ENCODE measurements at places on chromosomes 3 and 15.

GRCh38 chr15:69881766-69882165, 216.0 kb downstream of the TLE3 start:
- no peak for DNase-seq

DNA sequence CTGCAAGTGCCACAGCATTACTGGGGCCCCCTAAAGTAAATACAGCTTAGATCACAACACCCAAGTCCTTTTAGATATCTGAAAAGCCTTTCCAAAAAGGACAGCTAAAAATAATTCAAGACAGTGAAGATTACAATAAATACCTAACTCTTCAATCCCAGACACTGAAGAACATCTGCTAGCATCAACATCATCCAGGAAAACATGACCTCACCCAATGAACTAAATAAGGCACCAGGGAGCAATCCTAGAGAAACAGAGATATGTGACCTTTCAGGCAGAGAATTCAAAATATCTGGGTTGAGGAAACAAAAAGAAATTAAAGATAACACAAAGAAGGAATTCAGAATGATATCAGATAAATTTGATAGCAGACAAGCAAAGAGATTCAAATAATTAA, 71.7 kb upstream of the TTC14 start:
- no peak for DNase-seq

DNA sequence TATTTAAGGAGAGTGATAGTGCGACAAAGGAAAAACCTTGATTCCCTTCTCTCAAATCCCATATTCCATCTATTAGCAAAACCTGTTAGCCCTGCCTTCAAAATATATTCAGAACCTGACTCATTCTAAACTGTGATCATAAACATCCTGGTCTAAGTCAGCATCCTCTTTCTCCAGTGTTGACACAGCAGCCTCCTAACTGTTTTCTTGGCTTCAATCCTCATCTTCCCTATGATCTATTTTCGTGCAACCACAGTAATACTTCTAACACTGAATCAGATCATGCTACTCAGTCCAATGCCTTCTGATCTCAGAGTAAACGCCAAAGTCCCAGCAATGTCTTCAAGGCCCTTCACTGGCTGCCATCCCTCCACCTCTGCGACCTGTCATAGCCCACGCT, 785.1 kb downstream of the EDEM1 start:
- DNase-seq = no peak

DNA sequence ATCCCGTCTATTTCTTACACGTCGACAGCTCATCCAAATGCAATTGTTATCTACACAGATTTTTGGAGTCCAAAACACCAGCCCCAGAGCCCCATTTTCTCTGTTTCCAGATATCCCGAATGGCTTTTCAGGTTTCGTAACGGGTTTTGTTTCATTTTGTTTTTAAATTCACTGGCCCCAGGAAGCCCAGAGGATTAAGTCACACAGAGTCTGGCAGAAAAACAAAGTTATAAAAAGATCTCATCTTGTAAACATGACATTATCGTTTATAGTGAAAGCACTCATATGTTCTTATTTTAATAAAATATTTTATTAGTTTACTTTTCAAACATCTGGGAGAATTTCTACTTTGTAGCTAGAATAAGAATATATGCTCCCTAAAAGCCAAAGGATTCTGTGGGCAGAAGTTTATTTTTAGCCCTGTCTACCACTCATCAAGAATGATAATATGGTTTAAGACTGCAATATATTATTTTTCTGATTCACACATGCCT, 149.3 kb upstream of the SLC2A2 start:
- DNase-seq = no peak

DNA sequence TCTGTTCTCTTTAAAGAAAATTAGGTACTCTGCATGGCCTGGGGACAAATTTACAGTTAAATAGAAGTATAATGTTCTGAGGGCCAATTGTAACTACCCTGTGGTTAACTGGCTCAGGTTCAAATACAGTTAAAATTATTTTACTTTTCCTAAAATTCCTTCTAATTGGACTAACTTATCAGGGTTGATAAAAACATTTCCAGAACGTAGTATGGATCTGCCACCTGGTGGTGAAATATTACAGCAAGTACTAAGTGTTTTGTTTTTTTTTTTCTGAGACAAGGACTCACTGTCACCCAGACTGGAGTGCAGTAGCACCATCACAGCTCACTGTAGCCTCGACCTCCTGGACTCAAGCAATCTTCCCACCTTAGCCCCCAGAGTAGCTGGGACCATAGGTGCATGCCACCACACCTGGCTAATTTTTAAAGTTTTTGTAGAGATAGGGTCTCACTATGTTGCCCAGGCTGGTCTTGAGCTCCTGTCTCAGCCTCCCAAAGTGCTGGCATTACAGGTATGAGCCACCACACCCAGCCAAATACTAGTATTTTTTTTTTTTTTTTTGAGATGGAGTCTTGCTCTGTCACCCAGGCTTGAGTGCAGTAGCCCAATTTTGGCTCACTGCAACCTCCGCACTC, 29.2 kb downstream of the NEO1 start:
- no peak for DNase-seq

DNA sequence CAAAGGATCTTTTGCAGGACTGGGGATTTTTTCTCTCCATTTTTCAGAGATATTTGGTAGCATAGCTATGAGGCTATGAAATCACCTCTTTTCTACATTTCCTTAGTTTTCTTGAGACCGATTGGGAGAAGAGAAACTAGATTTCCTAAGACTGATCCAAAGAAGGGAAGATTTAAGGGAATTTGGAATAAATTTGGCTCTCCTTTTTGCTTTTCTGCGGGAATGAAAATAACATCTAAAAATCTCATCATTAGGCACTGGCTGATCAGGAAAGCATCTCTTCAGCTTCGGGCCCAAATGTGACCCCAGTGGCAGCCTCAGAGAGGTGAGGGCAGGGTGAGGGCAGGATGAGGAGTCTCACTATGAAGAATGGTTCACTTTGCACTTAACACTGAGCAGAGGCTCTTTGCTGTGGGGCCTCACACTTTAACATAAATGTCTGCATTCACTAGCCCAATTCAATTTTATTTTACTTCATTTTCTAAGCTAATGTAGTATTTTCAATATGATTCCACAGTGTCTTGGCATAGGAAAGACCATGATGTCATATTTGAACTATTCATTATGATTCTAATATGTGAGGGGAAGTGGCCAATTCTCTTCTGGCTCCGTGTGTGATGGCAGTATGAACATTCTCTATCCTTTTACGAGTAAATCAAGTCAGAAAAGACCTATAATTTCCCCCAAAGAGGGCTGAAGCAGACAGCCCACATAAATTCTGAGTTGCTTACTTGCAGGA, 193.2 kb downstream of the MEX3B start:
- no peak for DNase-seq

DNA sequence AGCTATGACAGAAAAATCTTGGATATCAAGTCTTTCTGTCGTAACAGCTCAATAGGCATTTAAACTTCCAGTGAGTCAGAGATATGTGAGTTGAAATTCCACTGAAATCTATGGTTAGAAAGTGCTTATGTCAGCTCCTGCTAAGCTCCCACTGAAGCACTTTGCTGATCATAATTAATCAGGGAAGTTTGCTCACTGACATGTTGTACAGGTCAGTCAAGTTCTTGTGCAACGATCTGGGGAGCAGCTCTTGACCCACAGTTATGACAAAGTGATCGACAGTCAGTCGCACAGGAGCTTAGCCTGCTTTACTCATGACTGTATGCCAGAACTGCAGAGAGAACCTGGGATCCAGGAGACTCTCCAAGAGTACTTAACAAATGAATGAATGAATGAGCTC, 453.5 kb downstream of the SOX2 start:
- DNase-seq = no peak

DNA sequence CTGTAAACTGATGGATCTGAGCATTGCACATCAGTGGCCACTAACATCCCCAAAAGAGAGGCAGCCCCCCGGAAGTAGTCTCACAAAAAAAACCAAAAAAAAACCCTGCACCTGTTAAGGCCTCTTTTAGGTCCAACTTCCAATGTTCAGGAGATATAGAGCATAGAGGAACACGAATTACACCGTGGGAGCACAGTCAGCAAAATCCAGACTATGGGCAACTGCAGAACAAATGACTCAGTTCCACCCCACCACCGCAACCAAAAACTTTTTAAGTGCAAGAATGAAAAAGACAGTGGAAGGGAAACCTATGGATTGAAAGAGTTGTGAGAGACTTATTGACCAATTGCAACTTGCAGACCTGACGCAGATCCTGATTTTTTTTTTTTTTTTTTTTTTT, 42.2 kb upstream of the NR2E3 start:
- DNase-seq = no peak

- DNase-seq = no peak
Measured at GRCh38 chr3:100465892-100466777, 26.3 kb upstream of the TMEM45A start.

GRCh38 chr3:123449102-123449996, 459 bp upstream of the ADCY5 start:
- no peak for DNase-seq

DNA sequence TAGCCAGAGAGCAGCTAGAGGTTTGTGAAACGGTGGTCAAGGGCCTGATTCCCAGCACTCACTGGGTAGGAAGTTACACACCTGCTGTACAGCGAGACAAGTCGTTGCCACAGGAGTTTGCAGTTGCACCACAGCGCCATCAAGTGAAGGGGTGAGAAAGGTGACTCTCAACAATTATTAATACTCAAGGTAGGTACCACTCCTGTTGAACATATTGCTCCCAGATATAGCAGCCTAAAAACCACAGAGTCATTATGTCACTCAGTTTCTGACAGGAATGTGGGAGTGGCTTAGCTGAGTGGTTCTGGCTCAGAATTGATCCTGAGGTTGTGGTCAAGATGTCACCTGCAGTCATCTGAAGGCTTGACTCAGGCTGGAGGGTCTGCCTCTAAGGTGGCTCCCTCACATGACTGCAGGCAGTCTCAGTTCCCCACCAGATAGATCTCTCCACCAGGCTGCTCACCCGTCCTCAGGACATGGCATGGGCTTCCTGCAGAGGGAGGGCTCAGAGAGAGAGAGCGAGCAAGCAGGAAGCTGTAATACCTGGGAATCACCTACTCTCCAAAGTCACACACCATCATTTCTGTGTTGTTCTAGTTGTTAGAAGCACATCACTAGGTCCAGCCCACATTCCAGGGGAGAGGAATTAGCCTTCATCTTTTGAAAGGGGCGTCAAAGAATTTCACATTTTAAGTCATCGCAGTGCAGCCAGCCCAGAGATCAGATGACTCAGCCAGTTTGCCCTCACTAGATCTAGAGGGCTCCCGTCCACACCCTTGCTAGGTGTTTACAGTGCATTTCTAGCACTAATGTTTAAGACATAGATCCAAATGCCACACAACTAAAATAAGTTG, 17.0 kb upstream of the ANO10 start:
- DNase-seq = peak; percentile 8

DNA sequence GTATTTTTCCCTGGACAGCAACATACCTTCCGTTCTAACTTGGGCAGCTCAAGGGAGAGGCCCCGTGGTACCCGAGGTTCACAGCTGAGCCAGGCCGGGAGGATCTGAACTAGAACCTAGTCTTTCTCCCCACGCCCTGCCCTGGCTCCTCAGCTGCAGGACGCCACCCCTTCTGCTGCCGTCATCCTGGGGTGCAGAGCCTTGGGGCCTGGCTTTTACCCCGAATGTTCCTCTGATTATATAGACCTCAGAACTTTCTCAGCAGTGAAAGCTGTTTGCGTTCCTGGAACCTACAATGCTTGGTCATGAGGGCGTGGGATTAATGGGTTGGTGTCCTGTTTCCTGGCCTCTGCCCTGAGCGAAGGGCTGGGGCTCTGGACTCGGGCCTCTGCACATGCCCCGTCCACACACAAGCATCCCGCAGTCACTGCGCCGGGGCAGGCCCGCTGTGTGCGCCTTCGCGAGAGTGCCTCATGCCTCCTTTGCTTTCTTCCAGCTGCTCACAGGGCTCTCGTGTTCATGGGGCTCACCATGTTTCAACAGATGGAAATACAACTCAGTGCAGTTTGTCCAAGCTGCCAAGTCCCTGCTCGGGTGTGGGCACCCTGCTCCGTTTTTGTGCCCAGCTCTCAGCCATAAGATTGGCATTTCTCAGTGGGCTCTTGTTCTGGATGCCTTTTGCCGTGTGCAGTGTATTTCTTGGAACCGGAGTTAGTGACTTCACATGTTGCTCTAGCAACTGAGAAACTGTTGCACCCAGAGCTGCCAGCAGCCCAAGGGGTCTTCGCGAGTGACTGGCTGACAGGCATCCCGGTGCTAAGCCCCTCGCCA, 20.4 kb downstream of the SYNM start:
- DNase-seq = no peak

GRCh38 chr3:57951066-57951882, 56.9 kb upstream of the FLNB start:
- no peak for DNase-seq

DNA sequence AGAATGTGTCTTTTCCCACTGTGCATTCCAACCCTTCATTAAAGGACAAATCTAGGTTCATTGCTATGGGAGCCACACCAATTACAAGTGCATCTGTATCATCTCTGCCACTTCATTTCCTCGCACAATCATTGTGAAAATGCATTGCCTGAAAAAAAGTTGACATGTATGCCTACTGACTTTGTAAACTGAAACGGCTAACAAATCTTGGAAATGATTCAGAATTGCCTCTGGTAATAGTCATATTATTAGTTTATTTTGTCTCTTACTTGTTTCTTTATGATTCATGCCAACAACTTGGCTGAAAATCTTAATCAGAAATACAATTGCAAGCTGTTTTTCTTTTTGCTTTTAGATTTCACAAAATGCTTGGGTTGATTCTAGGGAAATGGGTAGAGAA, 497.1 kb downstream of the ZIC1 start:
- DNase-seq = no peak

GRCh38 chr3:182212479-182213076, 500.9 kb downstream of the SOX2 start:
- DNase-seq = no peak

DNA sequence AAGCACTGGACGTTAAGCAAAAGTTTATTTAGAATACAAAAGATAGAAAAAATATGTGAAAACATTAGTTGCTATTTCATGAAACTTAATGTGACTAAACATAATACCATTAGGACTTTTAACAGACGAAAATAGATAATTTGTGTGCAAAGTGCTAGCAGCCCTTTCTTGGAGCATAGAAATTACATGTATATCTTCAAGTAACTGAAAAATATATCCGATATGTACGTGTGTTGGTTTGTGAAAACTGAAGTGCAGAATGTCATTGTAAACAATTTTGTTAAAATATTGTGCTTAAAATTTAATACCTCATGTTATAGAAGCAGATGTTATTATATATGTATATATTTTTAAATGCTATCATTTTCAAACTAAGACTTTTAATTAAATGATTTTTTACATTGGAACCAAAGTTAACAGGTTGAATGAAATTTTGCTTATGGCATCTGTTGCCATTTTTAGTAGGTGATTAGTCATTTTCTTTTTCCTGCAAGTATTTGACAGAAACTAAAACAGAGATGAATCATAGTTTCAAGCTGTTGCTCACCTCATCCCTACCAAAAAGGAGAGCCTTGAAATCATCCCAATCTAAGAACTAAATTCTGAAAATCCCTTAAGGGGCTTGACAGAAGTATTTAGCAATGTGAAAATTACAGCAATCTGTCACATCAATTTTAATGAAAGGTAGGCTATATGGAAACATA, 334.8 kb downstream of the NAALADL2 start:
- DNase-seq = no peak

GRCh38 chr3:41041462-41041861, 157.8 kb upstream of the CTNNB1 start:
- no peak for DNase-seq

Measured in T-cell (primary cell).